MM.1S (cell line): ENCODE measurements at places on chromosomes 2 and 18.

- no peak for DNase-seq
These were observed 295 bp downstream of the GAREM1 start for GRCh38 chr18:32470460-32470713.

- DNase-seq: no peak
These were observed 24.1 kb downstream of the GLI2 start for GRCh38 chr2:120759543-120760331.

DNA sequence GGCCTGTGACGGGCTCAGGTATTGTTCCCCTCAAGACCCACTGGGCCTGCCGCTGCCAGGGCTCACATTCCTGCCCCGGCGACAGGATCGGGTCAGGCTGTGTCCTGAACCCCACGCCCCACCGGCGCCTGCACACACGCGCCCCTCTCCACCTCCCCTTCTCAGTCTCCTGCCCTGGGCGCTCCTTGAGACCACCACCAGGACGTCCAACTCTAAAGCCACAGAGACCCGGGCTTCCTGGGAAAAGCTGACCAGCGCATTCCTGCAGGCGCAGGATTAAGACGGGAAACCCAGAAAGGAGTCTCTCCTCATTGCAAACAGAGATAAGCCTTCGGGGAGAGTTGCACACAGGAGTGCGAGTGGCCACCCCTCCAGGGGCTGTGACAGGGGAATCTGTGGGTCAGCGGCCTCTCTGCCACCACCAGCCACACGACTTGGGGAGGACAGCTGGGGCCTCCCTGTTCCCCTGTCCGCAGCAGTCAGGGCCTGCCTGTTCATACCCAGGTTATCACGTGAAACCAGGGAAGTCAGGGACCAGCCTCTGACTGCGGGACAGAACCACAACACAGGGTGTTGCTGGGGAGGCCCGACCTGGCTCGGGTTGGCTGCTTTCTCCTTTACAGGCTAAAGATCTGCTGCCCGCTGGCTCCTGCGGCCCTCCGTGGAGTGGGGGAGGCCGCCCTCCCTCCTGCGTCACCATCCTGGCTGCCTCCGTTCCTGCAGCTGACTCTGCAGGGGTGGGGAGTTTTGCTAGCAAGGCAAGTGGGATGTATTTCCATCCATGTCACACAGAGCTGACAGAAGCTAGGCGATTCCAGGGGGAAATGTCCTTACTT, 88.8 kb downstream of the ZCCHC2 start:
- DNase-seq: no peak

DNA sequence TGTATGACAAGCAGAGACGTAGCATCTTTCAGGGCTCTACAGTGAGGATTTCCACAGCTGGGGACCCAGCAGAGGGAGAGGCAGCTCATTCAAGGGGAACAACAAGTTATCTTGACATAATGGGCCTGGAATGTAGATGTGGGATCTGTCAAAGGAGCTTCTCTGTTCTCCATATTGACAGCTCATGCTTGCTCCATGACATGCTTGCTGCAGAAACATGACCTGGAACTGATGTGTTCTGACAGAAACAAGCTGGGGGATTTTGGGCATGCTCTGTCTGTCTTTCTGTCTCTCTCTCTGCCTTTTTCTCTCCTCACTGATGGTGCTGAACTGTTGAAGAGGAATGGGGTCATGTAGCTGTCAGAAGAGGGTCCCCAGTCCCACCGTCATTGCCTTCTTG, 79.6 kb downstream of the MMADHC start:
- DNase-seq: no peak

GRCh38 chr2:238518172-238518820, 91.6 kb downstream of the ASB1 start:
- no peak for DNase-seq

- DNase-seq: no peak
These were observed 130.9 kb upstream of the ARHGAP28 start for GRCh38 chr18:6598657-6599056.

DNA sequence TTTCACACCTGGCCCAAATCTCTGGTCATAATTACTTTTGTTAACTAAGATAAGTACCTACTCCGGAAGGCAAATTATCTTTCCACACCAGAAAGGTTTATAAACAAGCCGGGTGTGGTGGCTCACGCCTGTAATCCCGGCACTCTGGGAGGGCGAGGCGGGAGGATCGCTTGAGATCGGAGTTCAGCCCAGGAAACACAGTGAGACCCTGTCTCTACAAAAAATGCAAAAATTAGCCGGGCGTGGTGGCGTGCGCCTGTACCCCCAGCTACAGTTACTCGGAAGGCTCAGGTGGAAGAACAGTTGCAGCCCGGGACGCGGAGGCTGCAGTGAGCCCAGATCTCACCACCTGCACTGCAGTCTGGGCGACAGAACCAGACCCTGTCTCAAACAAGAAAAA, 2.1 kb downstream of the PUM2 start:
- peak; percentile 18 for DNase-seq

DNA sequence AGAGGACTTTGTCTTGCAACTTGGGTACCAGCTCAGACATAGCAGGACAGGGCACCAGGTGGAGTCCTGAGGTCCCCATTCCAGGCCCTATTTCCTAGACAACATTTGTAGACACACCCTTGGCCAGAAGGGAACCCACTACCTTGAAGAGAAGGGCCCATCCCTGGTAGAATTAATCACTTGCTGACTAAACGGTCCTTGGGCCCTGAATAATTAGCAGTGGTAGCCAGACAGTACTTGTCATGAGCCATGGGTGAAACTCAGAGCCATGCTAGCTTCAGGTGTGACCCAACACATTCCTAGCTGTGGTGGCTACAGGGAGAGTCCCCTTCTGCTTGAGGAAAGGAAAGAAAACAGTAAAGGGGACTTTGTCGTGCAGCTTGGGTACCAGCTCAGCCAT, 28.5 kb upstream of the ACTR2 start:
- no peak for DNase-seq

GRCh38 chr2:30288561-30288960, 57.2 kb downstream of the LBH start:
- no peak for DNase-seq

- no peak for DNase-seq
These were observed 2.4 kb downstream of the BOK start for GRCh38 chr2:241560883-241561474.

DNA sequence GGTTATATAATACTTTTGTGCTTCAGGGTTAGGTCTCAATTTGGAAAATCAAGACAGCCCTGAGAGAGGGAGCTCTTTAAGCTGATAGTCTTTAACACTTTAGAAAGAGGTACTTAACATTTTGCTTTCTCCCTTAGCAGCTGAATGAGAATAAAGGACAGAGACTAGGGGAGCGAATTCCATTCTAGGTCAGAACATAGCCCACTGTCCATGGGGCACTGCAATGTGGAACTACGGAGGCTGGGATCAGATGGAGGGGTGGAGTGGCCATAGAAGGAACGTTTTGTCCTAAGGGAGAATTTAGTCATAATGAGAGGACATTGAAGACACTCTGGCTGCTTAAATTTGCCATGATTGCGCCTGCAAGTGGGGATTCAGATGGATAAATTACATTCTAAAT, 794 bp downstream of the GKN2 start:
- DNase-seq: no peak

GRCh38 chr2:219228041-219228910, 1.2 kb downstream of the ATG9A start:
- DNase-seq: no peak

DNA sequence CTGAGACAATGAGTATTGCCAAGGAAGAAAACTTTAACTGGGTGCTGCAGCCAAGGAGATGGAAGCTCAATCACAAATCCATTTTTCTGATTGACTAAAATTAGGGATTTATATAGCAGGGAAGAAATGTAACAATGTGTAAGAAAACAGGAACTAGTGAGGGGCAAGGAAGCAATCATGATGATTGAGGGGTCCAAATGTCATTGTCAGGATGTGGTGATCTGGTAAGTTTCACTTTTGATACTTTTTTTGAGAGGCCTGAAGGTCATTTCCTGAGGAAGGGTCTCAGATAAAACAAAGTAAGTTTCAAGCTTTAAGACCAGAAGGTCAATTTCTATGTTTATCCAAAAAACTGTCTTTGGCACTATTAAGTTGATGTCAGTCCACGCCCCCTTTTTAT, 12.0 kb upstream of the GCC2 start:
- no peak for DNase-seq

DNA sequence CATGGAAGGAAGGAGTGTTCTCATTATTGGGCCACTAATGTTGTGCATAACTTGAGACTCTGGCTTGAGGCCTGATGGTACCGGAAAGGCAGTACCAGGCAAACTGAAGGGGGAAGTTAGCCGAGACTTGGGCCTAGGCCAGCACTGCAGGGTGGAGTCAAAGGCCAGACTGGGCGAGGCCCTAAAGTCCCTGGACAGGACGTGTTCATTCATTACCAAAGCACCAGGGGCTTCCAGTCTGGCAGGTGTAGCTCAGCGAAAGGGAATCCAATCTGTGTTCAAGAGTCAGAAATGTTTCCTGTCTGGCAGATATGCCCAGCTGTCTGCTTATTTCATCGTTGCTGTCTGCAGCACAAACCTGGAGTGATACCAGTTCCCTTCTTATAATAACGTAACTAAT, 4.7 kb upstream of the ITSN2 start:
- no peak for DNase-seq

- DNase-seq: no peak
These were observed 94.6 kb upstream of the SCG2 start for GRCh38 chr2:223696719-223697118.

DNA sequence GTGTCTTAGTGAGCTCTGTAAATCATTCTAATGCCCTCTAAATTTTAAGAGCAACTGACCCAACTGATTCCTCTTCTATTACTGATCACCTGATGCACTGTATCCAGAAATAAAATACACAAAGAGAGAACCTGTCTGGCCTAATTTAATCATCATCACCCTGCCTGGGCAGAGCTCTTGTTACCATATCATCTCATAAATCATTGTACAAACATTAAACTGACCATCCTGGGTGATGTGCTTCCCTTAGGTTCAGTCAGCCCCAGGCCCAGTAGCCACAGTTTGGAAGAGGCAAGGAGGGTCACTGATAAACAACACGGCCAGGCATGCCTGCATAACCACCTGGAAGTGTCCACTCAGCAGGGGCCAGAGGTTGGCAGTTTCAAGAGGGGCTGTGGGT, 22.7 kb upstream of the ACMSD start:
- no peak for DNase-seq

- DNase-seq: no peak
These were observed 12.8 kb upstream of the SKOR2 start for GRCh38 chr18:47264308-47264700.
